ENCODE measurements at places on chromosomes 2 and 18.

- DNase-seq: no peak
Observed at GRCh38 chr2:191565647-191566198, 112.2 kb upstream of the NABP1 start.

- no peak for DNase-seq
Observed at GRCh38 chr18:13163167-13163927, 55.2 kb upstream of the LDLRAD4 start.

GRCh38 chr2:156585457-156585856, 149.3 kb downstream of the GPD2 start:
- no peak for DNase-seq

DNA sequence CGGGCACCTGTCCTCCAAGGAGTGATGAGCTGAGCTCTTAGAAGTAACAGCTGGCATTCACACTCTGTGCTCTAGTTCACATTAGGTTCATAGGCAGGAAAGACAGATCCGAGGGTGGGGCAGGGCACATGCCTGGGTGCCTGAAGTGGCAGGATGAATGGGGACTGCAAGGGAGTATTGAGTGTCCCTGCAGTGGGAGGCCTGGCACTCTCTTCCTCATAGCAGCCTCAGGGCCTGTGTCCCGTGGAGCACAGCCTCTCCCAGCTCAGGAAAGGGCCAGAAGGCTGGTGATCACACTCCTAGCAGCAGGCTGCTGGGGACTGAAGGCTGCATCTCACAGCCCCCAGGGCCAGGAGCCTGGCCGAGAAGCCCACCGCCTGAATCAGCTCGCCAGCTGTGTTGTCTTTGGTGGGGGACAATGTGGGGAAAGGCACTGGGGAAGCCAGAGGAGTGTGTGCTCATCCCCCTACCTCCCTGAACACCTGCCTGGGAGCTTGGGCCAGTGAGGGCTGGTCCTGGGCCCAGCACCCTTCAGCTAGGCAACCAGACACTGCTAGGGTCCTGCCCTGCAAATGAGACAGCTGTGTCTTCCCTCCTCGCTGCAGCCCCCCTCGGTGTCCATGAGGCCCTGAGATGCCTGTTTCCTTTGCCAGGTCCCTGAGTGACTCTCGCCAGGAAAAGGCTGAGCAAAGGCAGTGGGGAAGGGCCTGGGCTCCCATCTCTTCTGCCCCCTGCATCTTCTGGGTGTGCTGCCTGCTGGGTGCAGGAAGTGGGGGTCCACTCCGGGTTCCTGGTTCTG, 48.2 kb upstream of the HS6ST1 start:
- no peak for DNase-seq

DNA sequence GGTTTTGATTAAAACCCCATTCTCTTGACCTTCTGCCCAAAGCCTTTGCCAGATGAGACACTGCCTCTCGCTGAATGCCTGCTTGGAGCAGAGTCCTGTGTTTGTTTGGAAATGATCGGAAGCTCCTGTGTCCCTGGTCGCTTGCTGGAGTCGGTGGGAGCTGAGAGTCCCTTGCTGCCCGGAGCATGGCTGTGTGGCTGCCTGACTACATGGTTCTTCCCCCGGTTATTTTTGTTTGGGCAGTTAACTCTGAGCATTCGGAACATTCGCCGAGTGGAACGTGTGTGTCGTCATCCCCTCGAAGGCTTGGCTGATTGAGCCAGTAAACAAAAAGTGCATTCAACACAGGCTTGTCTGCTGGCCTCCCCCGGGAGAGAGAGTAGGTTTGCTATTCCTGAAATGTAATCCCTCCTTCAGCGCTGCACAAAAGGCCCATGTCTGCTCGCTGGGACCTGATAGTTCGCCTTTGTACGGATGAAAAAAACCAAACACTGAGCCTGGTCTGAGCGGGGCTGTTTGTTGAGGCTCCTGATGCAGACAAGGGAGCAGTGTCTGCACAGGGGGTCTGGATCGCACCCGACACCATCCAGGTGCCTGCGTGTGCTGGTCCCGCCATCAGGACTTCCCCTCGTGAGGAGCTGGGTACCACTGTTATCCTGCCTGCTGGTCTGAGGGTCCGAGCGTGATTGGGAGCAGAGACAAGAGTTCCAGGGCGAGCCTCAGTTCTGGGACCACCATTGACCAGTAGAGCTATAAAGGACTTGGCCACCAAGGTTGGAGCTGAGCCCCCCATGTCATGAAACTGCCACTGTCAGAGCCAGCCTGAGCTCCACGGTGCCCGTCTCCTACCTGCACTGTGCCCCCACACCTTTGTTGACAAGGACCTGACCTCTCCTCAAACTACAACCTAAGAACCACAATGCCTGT, 83.8 kb downstream of the AGAP1 start:
- DNase-seq: no peak

- DNase-seq: no peak
Observed at GRCh38 chr2:164110515-164110914, 374.7 kb upstream of the FIGN start.

- DNase-seq: no peak
Observed at GRCh38 chr18:6414118-6414722, 491 bp downstream of the L3MBTL4 start.
